Right kidney (tissue), 9 donors: ENCODE measurements at places on chromosomes 7 and 10.
A peak's percentile ranks its signal among the peaks of the same experiment; 100 is the strongest.

DNA sequence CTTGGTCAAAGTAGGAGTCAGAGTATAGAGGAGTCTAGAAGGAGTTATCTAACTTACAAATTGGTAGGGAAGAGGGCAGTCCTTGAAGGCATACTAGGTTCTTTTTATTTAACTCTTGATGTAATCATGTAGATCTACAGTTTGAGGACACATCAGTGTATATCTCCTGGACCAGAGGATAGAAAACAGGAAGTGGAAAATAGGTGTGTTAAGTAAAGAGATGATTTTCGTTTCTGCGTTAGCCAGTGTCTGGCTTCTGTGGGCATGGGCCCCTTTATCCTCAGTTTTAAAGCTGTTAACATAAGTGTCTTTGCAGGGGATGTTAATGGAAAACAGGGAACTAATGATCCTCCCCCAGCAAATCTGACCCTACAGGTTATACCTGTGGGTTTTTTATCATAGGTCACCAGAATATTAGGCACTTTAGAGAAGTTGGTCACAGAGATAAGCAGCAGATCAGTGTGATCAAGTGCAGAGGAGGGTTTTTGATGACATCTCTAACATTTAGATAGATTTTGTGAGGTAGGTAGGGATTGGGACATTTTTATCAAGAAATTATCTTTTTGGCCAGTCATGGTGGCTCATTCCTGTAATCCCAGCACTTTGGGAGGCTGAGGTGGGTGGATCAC is 58.6 kb upstream of the PRSS1 start:
- no peak for DNase-seq

DNA sequence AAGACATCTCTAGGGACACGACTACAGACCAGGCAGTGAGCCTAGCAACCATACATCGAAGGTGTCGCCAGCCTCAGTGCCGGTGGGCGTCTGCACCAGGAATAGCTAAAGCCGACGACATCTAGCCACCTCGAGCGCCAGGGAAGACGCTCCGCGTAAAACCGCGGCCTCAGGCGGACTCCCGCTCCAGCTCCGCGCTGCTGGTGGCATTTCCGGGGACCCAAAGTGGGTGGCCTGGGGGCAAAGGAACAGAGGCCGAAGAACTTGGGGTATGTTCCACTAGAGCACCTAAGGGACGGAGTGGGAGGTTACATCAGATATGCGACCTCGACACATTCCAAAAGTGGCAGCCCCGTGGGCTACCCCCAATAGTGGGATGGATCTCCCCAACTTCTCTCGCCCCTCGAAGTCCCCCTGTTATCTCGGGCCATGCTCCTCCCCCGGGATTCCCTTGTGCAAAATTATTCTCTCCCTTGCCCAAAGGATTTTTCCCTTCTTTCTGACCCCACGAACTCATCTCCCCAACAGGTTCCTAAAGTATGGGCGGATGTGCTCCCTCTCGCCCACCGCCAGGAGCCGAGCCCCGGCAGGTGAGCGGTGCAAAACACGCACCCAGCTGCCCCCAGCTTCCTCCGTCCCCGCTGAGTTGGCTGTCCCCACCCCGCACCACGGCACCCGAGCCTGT is 1.2 kb downstream of the KCNMA1 start:
- DNase-seq: peak; percentile 23

- DNase-seq: no peak
Measured at GRCh38 chr7:66452165-66452564, 176.5 kb upstream of the KCTD7 start.

GRCh38 chr7:40758590-40758989 is 623.8 kb downstream of the SUGCT start:
- no peak for DNase-seq

DNA sequence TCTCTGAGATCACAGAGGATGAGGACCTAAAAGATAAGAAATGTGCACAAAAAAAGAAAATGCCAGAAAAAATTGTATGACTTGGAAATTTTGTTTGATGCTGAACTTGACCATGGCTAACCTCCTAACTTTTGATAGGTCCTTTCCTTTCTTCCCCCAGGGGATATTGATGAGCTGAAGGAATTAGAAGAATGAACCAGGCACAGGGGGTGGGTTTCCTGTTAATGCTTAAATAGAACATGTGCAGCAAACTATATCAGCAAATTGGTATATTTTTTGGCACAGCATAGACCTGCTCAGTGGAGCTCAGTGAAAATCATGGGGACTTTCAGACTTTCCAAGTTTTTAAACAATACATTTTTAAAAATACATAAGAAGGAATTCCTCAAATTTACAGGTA is 300.7 kb downstream of the HDAC9 start:
- DNase-seq: no peak

- DNase-seq: no peak
Measured at GRCh38 chr10:20040012-20040411, 223.8 kb downstream of the PLXDC2 start.

DNA sequence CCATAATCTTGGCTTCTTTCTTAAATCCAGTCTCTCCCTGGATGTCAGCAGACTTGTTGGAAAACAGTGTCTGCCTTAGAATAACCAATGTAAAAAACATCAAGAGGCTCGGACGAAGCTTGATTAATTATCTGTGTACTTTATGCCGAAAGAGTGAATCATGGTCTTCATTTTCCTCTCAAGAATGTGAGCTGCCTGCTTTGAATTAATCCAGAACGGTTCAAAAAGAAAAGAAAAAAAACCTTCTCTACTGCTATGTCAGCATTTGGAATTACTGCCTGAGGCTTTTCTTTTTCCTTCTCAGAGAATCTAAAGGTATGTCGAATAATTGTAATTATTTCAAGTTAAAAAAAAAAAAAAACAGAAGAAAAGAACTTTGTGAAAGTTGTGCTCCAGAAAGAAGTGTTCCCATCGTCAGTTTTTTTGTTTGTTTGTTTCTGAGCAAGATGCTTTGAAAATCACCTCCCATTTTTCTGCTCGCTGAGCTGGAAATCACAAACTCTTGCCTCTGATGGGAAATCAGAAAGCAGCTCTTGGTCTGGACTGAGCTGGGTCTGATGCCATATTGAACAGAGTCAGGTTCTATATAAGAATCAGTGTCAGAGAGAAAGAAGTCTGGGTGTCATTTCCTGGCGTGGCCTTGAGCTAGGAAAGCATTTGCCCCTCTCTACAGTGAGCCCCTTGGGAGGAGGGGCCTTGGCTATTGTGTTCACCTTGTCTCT is 20.2 kb downstream of the PLPP4 start:
- no peak for DNase-seq

GRCh38 chr7:44247868-44248651 is 47.3 kb downstream of the YKT6 start:
- no peak for DNase-seq

- no peak for DNase-seq
Measured at GRCh38 chr7:16739863-16740622, 13.5 kb upstream of the TSPAN13 start.

- no peak for DNase-seq
Measured at GRCh38 chr7:140161047-140161446, 15.7 kb downstream of the KDM7A start.

DNA sequence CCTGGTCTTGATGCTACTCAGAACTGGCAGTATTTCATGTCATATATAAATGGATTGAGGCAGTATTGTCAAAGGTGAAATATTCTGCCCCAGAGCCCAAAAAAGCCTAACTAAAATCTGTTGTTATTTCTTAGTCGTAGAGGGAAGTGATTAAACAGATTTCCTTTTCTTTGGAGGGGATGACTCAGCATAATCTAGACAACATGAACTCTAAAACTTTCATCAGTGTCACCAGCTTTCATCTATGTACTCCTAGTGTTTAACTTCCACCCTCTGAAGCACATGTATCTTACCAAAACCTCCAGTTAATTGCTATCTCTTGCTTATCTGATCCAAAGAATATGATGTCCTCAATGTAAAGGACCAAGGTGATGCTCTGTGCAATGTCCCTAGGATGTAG is 97.1 kb upstream of the ARID5B start:
- no peak for DNase-seq

DNA sequence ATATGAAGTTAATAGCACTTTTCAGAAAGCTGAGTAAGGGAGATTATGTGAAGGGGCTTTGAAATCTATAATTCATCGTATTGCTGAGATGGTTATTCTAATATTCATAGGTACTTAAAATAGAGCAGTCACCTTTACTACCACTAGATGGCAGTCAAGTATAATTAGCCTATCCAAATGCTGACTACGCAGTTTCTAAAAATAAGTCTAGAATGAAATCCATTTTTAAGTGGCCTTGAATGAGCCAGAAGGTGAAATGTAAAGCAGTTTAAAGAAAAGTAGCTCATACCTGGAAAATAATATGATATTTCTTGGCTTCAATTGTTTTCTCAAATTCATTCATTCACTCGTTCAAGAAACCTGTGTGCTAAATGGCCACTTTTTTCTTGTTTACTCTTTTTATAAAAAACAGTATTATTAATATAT is 1277.1 kb downstream of the GATA3 start:
- peak; percentile 17 for DNase-seq

GRCh38 chr7:146720195-146720594 is 603.6 kb downstream of the CNTNAP2 start:
- DNase-seq: no peak
